ENCODE measurements at places on chromosomes 2 and 18.
A peak's percentile ranks its signal among the peaks of the same experiment; 100 is the strongest.

- no peak for DNase-seq
Measured at GRCh38 chr2:215363039-215363438, 51.2 kb downstream of the ATIC start.

DNA sequence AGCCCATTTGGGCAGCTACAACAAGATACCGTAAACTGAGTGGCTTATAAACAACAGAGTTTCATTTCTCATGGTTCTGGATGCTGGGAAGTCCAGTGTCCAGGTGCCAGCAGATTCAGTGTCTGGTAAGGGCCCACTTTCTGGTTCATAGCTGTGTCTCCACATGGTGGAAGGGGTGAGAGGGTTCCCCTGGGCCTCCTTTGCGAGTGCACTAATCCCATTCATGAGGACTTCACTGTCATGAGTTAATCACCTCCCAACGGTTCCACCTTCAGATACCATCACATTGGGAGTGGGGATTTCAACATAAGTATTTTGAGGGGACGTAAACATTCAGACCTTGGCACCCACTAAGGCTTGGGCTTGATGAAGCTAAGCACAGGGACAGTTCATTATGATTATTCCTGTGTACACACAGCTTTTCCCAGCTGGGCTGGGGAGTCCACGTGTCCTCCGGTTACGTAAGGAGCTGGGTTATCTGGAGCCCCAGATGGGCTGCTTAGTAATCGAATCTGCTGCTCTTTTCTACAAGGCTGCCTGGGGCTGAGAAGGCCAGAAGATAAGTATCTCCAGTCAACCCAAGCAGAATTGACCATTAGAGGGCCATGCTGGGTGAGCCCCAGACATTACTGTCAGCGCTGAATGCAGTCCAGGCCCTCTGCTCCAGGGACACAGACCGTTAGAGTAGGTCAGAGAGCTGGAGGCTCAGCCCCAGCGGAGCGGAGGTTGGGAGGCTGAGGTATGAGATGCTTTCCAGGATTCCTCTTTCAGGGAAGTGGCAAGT, 42.7 kb downstream of the EPAS1 start:
- no peak for DNase-seq

DNA sequence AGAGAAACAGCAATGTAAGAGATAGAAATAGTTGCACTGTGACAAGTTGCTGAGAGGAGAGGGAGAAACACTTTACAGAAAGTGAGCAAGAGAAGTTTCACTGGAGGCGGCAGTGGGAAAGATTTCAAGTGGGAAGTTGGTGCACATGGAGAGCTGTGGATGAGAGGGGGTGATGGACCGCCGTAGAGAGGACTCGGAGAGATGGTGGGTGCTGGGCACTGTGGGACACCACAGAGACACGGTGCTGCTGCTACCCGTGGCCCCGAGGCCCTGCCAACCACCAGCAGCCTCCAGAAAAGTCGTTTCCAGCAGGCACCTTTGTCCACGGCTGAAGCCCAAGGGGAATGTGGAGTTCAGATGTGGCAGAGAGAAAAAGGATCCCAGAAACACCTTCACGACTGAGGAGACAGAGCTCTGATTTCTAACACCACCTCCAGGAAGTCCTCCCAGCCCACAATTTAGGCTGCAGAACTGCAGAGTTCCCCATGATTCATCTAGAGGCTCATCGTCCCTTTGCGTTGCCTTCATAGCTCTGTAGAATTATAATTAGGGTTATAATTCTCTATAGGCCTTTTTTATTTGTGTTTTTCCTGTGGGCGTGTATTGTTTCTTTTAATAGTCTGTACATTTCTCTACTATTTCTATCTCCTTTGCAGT, 15.9 kb upstream of the IGFBP2 start:
- DNase-seq, result no peak

DNA sequence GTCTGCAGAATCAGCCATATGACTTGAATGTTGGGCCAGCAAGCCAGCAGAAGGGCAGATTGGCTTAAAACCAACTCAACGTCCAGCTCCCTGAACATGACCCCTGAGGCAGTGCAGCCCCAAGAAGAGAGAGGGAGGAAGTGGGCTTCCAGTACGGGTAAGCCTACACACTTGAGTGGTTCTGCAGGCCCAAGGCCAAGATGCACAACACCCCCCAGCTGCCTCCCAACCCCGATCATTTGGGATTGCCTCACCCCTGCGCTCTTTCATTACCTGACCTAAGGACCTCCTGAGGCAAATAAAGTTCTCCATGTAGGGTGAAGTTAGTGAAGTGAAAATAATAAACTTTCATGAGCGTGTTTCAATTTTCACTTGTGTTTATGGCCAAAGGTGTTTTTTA, 536.0 kb downstream of the TNS1 start:
- DNase-seq, result no peak

DNA sequence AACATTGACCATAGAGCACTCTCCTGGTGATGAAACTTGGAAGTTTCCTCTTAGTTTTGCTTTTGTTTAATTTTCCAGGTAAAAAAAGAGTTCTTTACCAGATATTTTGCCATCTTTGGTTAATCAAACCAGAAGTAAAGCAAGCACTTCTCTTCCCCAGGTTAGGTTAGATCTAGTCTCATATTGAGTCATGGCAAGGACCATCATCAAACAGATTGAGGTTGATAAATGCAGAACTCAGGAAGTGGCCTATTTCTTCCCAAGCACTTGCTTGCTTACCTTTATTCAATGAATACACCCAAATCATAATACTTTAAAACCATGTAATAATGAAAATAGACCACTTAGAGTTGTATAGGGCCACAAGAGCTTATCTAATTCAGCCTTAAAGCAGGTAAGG, 23.4 kb downstream of the DNAH6 start:
- no peak for DNase-seq

- DNase-seq, result no peak
Measured at GRCh38 chr2:60834270-60834717, 47.1 kb upstream of the REL start.

DNA sequence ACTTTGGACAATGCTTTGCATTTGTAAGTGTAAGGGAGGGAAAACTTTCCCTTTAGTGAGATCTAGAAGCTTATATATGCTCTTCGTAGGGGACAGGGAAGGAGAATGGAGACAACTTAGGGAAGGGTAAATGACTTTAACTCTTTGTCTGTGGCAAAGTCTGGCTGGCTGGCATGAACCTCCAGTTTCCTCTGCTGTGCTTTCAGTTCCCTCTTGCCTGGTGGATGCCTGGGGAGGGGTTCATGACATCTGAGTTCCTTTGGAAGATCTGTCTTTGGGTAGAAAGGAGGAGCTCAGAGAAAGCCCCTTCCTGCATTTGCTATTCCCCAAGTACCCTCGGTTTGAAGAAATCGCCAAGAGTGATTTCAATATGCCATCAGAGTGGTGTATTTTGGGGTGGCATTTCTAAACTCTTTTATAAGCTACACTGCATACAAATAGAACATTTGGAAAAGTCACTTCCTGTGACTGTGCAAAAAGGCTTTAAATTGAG, 143.6 kb downstream of the VAPA start:
- DNase-seq, result no peak

DNA sequence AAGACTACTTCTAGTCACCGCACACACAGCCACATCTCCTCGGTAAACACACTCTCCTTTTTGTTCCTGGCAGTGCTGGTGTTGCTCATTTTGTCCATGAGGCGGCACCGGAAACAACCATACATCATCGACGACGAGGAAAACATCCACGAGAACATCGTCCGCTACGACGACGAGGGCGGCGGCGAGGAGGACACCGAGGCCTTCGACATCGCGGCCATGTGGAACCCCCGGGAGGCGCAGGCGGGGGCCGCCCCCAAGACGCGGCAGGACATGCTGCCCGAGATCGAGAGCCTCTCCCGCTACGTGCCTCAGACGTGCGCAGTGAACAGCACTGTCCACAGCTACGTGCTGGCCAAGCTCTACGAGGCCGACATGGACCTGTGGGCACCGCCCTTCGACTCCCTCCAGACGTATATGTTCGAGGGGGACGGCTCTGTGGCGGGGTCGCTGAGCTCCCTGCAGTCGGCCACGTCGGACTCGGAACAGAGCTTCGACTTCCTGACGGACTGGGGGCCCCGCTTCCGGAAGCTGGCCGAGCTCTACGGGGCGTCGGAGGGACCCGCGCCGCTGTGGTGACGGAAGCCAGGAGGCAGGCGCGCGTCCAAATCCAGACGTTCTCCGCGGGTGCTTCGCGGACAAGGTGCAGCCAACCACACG, 221.0 kb downstream of the CDH20 start:
- peak; percentile 10 for DNase-seq

- no peak for DNase-seq
Measured at GRCh38 chr2:175256806-175257585, 75.5 kb upstream of the ATP5MC3 start.

DNA sequence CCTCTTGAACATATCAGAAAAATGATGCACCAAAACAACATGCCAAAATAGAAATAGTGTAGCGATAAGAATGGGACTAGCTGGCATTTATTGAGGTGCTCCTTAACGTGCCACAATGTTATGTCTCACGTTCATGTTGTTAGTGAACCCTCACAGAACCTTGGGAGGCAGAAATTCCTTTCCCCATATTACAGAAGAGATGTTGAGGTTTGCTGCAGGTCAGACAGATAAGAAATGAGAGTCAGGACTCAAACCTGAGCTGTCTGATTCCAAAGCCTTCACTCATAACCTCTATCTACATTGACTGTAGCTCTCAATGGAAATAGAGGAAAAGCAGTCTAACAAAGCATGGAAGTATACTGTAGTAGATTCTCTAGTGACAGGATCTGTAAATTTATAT, 163.3 kb upstream of the STK17B start:
- no peak for DNase-seq

- no peak for DNase-seq
Measured at GRCh38 chr18:68220458-68220857, 494.4 kb downstream of the TMX3 start.

GRCh38 chr18:67525328-67526099, 9.0 kb upstream of the DSEL start:
- no peak for DNase-seq

- DNase-seq, result no peak
Measured at GRCh38 chr2:79950526-79950925, 354.0 kb downstream of the LRRTM1 start.

GRCh38 chr2:231300020-231300721, 95.3 kb upstream of the B3GNT7 start:
- no peak for DNase-seq

- DNase-seq, result no peak
Measured at GRCh38 chr2:67451086-67451832, 54.1 kb downstream of the ETAA1 start.

GRCh38 chr2:65931056-65931455, 498.7 kb upstream of the SPRED2 start:
- no peak for DNase-seq

- DNase-seq, result no peak
Measured at GRCh38 chr2:173414823-173415322, 60.2 kb downstream of the CDCA7 start.

All from activated CD4-positive, alpha-beta T cell treated with anti-CD3 and anti-CD28 coated beads, Interleukin-2, amount 10 ng/mL, durations not matched to agents 7 days and 5 days (primary cell).